ENCODE measurements at places on chromosomes 6 and 20.
A peak's percentile ranks its signal among the peaks of the same experiment; 100 is the strongest.

- no peak for DNase-seq
Measured at GRCh38 chr6:636488-636887, 20.4 kb downstream of the HUS1B start.

- DNase-seq: no peak
Measured at GRCh38 chr6:36848658-36849441, 9.6 kb upstream of the CPNE5 start.

DNA sequence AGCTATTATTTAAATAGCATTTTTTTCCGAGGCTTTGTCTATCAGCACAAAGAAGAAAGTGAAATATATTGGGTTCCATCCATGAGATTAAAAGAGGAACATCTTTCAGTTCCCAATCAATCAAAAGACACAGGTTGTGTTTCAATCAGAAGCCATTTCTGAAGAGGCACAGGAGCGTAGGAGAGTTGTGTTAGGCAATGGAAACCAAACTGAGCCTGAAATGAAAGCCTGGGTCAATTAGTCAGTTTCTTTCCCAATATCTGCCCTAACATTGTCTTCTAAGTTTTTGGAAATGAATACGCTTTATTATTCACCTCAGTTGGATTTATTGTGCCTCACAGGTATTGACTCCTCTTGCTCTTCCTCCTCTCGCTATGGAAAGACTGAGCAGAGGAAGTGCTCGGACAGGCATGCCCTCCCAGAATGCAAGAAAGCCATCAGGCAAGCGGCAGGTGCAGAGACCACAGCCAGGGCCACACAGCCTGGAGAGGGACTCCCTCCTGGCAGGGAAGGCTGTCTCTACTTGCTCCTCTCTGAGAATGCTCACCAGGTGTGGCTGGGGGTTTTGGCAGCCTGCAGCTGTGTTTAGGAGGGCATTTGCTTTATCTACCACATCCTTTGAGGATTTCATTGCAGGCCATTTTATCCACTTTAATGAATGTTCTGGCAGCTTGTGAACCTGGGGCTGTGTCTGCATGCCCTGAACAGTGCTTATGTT, 100.8 kb upstream of the NEDD9 start:
- DNase-seq: no peak

DNA sequence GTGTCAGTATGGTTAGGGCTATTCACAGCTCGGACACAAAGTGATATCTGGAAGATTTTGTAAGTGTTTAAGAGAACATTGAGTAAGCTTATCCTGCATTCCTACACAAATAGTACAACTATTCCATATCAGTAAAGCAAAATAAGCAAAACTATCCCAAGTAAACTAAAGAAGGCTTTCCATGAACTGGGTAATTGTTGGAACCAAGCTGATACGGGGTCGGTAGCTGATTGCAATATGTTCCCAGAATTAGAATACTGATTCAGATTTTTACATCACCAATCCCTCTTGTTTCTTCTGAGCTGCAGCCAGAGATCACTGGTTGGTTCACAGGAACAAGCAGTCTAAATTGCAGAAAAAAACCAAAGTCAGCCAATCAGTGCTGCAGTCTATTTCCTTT, 54.1 kb downstream of the CDS2 start:
- no peak for DNase-seq

DNA sequence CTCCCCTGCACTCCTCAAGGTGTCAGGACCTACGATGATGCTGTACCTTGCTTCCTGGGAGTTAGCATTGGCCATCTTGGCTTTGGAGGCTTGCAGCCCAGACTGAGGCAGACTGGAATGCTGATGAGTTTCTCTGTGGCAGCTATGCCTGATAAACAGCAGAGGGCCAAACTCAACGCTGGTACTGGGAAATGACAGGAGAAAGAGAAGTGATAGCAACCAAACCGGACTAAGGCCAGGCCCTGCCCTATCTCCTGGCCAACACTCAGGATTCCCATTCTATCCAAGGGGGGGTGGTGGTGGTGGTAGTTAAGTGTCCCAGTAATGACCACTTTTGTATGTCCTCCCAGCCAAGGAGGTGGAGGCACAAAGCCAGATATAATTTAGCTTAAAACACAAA, 90.0 kb upstream of the DTNBP1 start:
- no peak for DNase-seq

DNA sequence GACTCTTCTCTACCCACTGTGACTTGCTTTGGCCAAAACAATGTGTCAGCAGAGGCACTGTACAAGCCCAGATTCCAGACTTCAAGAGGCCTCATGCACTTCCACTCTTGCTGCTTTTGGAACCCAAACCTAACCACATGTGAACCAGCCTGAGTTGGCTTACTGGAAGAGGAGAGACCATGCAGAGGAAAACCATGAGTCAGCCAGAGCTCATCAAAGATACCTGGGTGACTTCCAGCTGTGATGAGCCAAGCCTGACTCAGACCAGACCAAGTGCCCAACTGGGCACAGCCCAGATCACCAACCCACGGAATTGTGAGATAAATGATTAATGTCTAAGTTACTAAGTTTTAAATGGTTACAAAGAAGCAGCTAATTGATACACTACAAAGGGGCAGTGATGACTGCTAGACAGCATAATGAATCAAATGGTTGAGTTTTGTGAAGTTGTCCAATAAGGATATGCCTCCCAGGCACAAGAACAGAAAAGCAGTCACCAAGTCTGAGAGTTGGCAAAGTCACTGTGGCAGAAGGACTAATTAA, 16.2 kb upstream of the BEND6 start:
- peak; percentile 99 for DNase-seq

DNA sequence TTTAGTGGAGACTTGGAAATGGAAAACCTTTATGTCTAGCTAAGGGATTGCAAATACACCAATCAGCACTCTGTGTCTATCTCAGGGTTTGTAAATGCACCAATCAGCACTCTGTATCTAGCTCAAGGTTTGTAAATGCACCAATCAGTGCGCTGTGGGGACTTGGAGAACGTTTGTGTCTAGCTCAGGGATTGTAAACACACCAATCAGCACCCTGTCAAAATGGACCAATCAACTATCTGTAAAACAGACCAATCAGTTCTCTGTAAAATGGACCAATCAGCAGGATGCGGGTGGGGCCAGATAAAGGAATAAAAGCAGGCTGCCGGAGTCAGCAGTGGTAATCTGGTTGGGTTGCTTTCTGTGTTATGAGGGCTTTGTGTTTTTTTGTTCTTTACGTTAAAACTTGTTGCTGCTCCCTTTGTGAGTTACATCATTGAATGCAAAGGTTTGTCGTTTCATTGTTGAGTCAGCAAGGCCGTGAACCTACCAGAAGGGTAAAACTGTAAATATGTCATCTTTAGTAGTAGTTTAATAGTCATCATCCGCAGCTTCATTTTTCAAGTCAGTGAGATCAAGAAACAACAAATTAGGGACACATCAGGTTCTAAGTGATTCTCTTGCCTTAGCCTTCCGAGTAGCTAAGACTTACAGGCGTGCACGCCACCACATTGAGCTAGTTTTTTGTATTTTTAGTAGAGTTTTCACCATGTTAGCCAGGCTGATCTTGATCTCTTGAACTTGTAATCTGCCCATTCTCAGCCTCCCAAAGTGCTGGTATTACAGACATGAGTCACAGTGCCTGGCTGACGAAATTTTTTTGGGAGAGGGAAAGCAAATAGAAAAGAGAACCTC, 22.7 kb upstream of the NUP153 start:
- DNase-seq: no peak

DNA sequence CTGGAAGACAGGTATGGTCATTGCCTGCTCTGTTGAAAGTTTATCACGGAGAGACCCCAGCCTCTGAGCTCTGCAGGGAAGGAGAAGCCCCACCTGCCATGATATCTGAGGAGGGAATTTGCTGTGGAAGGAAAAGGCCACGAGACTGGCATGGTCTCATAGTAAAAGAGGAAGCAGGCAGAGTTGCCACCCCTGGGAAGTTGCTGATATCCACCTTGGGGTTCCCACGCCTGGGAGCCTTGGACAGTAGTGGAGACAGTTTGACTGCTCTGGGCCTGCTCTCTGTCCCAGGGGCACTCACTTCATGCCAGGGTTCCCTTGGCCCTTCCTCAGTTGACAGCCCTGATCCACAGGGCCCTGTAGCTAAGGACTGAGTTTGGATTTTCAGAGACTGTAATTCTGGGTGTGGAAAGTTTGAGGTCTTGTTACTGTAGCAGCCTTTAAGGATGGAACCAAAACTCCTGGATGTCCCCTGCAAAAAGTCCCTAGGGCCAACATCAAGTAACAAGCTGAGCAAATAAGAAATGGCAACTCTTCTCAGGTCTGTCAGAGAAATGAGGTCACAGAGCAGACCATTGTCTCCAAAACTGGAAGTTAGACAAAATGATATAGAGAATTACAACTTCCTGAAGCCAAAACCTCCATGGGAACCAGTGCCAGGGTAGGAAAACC, 6.9 kb upstream of the SIRPB1 start:
- no peak for DNase-seq

DNA sequence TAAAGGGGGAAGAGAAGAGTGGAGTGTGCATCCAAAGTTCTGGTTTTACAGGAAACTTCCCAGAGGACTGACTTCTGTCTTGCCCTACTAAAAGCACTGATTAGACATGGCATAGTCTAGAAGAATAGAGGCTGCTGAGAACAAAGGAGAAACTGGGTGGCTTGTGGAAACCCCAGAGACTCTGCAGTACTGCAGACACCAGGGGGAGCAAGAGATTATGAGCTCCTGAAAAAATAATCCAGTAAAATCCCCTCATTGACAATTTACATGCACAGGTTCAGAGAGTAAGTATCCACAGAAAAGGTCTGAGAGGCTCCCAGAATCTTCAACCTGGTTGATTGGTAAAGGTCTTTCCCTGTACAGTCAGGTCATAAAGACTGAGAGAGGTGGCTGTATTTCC, 48.7 kb upstream of the CLVS2 start:
- no peak for DNase-seq

GRCh38 chr6:63452125-63452524, 120.2 kb upstream of the LOC128125822 start:
- no peak for DNase-seq

- no peak for DNase-seq
Measured at GRCh38 chr6:170523256-170524171, 29.6 kb downstream of the PSMB1 start.

- no peak for DNase-seq
Measured at GRCh38 chr20:44247586-44248409, 690 bp downstream of the GDAP1L1 start.

- no peak for DNase-seq
Measured at GRCh38 chr6:142823256-142823902, 121.6 kb downstream of the HIVEP2 start.

GRCh38 chr20:32067234-32067821, 15.3 kb downstream of the HCK start:
- no peak for DNase-seq

DNA sequence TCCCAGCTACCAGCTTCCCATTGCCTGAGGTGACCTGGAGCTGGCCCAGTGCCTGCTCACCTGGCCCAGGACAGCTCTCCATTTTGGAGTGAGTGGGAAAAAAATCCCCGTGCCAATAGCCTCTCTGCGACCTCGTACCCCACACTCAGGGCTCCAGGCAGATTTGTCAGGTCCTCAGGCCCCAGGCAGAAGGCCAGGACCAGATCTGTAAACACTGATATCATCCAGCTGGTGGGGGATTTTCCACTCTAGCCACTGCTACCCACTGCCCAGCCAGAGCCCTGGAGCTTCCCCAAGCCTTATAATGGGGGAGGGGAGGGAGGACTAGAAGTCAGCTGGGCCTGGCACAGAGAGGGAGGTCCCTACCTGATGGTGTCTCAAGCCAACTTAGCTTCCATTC, 1.3 kb upstream of the PGC start:
- no peak for DNase-seq

- DNase-seq: no peak
Measured at GRCh38 chr6:134961366-134961765, 11.5 kb upstream of the ALDH8A1 start.

DNA sequence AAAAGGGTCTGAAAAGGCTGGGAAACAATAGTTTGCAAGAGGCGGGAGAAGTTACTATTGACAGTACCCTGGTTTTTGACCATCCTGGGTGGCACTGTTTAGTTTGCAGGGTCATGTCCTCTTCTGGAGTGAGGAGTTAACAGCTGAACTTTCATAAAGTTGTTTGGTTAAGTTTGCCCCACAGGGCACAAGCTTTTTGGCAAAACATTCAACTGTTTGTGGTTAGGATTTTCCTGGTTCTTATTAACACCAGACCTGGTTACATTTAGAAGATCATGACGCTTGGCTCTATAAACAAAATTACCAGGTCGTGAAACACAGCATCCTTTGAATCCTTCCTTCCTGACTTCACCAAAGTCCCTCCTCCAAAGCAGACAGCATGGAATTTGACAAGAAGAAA, 106.1 kb downstream of the RIN2 start:
- no peak for DNase-seq

DNA sequence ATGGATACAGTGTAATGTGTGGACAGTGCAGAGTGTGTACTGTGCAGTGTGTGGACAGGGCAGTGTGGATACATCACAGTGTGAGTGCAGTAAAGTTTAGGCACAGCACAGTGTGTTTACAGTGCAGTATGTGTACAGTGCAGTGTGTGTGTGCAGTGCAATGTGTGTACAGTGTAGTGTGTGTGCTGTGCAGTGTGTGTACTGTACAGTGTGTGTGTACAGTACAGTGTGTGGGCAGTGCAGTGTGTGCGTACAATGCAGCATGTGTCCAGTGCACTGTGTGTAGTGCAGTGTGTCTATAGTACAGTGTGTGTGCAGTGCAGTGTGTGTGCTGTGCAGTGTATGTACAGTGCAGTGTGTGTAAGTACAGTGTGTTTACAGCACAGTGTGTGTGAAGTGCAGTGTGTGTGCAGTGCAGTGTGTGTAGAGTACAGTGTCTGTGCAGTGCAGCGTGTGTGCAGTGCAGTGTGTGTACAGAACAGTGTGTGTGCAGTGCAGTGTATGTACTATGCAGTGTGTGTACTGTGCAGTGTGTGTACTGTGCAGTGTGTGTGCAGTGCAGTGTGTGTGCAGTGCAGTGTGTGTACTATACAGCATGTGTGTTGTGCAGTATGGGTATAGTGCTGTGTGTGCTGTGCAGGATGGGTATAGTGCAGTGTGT, 385.2 kb downstream of the KIF16B start:
- no peak for DNase-seq

GRCh38 chr6:19818805-19819204, 18.4 kb upstream of the ID4 start:
- DNase-seq: no peak

DNA sequence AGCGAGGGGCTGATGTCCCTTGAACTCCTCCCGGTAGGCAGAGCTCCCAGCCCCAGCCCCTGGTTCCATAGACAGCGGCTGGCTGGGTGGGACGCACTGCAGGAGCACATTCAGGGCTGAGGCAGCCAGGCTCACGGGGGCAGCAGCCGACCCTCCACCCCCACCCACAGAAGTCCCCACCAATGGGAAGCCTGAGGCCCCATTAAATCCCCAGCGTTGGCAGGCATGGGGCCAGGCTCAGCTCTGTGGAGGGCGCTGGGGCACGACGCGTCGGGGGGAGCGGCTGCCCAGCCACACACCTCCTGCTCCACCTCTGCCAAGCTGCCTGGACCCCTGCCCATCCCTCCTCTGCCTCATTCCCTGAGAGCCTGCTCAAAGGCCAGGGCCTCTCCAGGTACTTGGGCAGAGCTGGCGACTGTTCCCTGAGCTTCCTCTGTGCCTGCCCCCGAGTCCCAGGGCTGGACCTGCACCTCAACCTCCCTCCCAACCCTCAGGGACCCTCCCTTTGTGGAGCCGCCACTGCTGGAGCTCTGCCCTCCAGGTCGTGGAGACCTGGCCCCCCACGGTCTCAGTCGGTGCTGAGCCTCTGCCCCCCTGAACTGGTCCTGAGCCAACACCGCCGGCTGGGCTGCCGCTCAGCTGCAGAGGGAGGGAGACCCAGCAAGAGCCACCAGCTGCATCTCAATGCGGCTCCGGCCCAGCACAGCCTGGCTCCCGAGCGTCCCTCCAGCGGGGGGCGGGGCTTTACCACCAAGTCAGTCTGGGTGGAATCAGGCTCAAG, 9.1 kb downstream of the CHRNA4 start:
- no peak for DNase-seq

Measured in epithelial cell of proximal tubule (primary cell).